GM18507 (cell line): ENCODE measurements at places on chromosomes 12 and 14.

DNA sequence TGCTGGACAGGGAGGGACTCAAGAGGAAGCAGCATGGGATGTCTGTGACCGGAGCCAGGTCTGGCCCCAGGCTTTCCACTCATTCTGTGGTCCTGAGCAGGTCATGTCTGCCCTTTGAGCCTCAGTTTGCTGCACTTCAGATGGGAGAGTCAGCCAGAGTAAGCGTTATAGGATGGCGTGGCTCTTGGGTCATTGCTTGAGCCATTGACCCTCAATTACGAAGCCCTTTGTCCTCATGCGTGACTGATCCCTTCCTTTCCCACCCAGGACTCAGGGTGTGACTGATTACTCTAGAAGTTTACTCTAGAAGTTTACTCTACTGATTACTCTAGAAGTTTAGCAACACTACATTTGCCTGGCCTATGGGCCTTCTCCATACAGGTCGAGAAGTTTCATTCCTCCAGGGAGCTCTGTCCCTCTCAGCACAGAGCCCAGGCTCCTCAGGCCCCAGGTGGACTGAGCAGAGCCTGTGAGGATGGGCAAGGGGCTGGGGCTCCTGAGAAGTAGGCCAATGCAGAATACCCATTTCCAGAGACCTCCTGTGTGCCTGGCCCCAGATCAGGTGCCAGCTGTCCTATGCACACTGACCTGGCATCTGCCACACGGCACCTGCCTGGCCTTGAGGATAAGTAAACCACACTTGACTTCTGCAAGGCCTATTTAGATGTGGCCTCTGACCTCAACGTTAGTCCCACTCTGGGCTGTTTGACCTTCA, 7.6 kb upstream of the IFI27 start:
- DNase-seq = no peak

DNA sequence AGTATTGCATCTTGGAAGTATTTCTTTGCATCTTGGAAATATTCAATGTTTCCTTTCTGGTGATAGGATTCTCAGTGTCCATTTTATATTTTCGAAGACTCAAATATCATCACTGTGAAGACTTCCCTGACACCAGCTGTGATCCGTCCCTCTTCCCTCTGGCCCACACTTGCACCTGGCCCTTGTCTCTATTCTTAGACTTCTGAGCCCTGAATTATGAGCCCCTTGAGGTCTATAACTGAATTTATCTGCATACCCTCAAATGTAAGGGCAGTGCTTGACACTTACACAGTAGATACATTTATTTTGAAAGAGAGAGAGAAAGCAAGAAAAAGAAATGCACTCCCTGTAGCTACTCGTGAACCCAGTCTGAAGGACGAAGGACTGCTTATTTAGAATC, 376.7 kb downstream of the ZFP36L1 start:
- no peak for DNase-seq

DNA sequence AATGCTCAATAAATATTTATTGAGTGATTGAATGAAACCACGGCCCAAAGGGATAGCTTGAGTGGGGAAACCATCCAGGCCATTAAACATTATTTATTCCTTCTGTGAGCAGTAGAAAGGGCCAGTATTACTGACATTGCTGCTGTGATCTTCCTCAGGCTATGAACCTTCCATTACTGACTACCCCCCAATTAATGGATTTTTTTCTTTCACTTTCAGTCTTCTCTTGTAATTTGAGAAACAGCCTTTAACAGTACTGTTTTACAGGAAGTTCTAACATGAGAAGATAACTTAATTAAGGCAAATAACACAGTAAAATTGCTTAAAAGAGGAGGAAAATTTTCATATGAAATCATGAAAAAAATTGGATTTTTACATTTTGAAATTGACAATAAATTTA, 629.5 kb downstream of the TRHDE start:
- DNase-seq = no peak

DNA sequence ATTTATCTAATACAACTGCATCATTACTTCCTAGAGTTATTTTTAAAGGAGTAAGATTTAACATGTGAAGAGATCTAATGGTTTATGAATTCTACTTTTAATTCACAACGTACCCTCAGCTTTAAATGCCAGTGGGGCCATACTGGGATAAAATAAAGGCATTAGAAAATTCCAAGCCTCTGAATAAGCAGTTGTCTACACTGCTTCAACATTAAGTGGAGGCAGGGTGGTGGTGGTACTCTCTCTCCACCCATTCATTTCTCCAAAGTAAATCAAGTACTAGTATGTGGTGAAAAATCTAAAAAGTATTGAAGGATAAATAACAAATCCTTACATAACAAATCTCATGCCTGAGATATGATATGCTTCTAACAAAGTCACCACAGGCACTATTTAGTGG, 52.4 kb downstream of the FERMT2 start:
- DNase-seq = no peak

GRCh38 chr14:100333311-100333710, 10.2 kb downstream of the SLC25A47 start:
- no peak for DNase-seq

DNA sequence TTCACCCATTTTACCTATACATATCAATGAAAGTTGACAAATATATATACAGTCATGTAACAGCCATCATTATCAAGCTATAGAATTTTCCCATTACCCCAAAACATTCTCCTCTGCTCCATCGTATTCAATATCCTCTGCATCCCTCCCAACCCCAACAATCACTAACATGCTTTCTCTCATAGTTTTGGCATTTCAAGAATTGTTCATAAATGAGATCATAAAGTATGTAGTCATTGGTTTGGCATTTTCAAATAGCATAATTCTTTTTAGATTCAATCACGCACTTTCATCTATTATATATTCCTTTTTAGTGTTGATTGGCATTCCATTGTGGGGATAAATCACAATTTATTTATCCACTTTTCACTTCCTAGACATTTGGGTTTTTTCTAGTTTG, 866.0 kb upstream of the TMEM132C start:
- no peak for DNase-seq

DNA sequence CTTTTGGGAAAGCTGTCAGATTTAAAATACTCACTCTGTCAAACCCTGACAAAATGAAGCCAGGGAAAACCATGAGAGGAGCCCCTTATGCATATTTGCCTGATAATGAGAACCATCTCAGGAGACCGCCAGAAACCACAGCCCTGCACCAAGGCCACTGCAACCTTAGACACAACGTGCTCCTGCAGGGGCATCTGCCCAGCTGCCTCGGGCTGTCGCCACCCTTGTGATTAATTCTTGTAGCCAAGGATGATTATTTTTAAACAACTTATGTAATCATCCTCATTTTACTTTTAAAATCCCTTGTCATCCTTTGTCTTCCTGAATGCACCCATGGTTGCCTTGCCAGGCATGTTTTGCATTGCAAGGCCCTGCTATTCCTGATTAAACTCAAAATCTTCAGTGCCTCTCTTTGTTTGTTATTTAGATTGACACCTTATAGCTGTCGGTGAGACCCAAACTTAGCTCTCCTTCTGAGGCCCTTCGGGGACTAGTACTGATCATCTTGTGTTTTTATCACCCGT, 766.4 kb upstream of the TMEM132C start:
- no peak for DNase-seq

- DNase-seq = no peak
Measured at GRCh38 chr12:10802587-10802986, at the start of gene TAS2R7. TSS of gene TAS2R7 (minus strand) at chr12:10802627. CDS start at chr12:10802570, 57 bp downstream.

- no peak for DNase-seq
Measured at GRCh38 chr12:65355461-65355860, 77.0 kb downstream of the MSRB3 start.

DNA sequence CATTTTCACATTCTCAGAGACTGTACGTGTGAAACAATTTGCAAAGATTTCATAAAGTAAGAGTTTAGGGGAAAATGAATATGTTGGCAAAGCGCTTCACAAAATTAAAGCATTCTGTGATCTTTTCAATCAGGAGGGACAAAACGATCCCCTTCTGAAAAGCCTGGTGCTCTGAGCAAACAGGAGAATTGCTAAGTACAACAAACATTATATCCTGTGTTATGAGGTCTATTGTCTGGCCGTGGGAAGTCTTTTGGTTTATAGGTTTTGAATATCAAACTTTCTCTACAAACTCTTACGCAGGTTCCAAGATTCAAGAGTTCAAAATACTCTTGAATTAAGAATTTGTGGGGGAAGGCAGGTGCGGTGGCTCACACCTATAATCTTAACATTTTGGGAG, 7.2 kb upstream of the FOXN3 start:
- no peak for DNase-seq

- no peak for DNase-seq
Measured at GRCh38 chr14:103260629-103261124, 73.4 kb upstream of the EIF5 start.

DNA sequence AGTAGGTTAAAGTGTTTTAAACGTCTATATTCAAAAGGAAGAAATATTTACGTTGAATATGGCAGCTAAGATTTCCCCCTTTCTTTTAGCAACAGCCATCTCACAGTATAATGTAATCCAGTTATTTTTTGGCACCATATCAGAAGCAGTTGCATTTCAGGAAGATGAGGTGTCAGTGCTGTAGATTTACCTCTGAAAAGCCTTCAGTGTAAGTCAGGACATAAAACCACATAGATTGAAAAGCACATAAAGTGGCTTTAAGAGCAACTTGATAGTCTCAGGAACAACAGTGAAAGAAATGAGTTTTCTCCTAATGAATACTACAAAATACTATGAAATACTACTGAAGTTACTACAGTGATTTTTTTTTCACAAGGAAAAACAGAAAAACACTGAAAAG, 6.9 kb downstream of the MLH3 start:
- DNase-seq = no peak

- DNase-seq = no peak
Measured at GRCh38 chr12:80838708-80839107, 99.0 kb downstream of the LIN7A start.

GRCh38 chr12:71749666-71750065, 5.0 kb upstream of the RAB21 start:
- no peak for DNase-seq

GRCh38 chr12:95547522-95548055, 3.7 kb downstream of the USP44 start:
- no peak for DNase-seq

DNA sequence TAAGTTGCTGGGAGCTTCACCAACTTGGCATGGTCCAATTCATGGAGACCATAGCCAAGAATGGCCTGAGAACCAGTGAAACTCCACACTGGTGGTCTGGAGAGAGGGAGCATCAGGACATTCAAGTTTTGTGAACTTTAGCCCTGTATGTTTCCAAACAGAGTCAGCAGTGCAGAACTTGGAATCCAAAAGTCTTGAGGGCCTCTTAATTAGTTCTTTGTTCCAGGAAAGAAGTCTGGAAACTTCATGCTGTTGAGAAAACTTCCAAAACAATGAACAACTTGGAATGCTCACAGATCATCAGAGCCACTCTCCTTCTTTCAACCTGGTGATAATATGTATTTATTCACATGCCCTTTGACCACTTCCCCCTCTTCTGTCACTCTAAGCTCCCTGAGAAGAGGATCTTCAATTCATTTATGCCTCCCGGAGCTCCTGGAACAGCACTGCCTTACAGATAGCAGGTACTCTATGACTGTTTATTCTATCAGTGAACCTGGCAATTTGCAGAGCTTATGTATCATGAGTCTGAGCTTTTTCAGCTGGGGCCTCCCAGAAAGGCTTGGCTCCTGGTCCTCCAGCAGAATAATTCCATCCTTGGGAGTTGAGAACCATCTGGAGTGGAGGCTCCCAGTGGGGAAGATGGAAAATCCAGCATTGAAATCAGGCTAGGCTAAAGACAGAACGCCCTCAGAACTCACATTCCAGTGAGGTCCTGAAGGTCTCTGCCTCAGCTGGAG, 191.4 kb downstream of the KTN1 start:
- DNase-seq = no peak

- DNase-seq = no peak
Measured at GRCh38 chr12:126768517-126768916, 1498.5 kb upstream of the TMEM132C start.

GRCh38 chr14:88154926-88155325, 150.0 kb downstream of the GPR65 start:
- DNase-seq = no peak

DNA sequence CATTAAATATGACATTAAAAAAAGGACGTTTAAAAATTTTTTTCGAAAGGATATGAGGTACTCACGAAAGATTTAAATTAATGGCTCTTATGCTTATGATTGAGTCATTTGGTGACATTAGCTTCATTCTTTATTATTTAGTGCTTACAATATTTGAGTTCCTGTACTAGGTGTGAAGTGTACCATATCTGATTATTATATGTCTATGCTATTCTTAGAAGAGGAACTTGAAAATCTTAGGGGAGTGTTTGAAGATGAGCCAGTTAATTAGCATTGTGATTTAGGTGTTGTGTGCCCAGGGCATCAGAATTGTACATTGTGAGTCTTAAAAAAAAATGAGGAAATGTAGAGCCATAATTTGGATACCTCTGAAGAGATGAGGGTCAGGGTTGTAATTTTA, 118.6 kb downstream of the FUT8 start:
- DNase-seq = no peak

GRCh38 chr14:81268016-81268416, 47.3 kb upstream of the GTF2A1 start:
- no peak for DNase-seq

GRCh38 chr12:119772431-119772830, 104.5 kb downstream of the PRKAB1 start:
- DNase-seq = no peak

- DNase-seq = no peak
Measured at GRCh38 chr14:74504874-74505720, 11.5 kb downstream of the ISCA2 start.

- no peak for DNase-seq
Measured at GRCh38 chr12:32360956-32361355, 38.4 kb upstream of the FGD4 start.

- DNase-seq = no peak
Measured at GRCh38 chr14:104634886-104635570, 30.5 kb upstream of the TMEM179 start.

- DNase-seq = no peak
Measured at GRCh38 chr12:93848523-93849101, 171.4 kb downstream of the CRADD start.

- peak; percentile 64 for DNase-seq
Measured at GRCh38 chr12:121248622-121249021, 38.7 kb downstream of the P2RX4 start.

DNA sequence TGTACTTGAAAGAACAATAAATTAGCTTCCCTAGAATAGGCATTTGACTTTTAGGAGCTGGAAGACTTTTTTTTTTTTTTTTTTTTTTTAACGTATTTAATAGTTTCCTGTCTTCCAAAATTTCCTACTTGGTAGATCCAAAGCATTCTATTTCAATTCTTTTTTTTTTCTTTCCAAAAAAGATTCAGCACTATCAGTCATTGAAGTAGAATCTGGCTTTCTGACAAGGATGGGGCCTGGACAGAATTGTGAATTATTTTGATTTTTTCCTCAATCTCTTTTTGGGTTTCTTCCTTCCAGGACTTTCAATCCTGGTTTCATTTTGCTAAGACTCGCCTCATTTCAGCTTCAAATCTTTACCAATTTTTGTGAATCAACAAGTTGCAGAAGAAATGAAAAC, 21.2 kb downstream of the GNG2 start:
- no peak for DNase-seq
